ENCODE measurements at places on chromosomes 5 and 9.

GRCh38 chr9:28487561-28487960 lies 914.3 kb upstream of the C9orf72 start:
- no peak for DNase-seq

DNA sequence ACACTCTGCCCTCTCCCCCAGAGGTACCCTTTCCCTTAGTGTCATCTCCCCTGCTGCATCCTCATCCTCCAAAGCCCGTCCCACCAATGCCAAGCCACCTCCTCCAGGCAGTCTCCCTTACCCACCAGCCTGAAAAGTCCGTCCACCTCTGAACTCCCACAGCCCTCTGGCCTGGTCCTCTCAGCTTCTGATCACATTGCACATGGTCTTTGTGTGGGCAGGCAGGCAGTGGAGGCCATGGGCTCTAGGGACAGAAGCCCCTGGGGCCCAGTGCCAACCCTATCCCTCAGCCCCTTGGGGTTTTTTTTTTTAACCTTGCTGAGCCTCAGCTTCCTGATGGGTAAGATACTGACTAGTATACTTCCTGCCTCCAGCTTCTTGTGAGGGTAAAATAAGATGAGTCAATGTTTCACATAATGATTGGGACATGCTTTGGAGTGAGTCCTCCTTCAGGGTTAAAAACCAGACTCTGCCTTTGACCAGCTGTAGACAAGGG lies 19.4 kb downstream of the CSF1R start:
- no peak for DNase-seq

DNA sequence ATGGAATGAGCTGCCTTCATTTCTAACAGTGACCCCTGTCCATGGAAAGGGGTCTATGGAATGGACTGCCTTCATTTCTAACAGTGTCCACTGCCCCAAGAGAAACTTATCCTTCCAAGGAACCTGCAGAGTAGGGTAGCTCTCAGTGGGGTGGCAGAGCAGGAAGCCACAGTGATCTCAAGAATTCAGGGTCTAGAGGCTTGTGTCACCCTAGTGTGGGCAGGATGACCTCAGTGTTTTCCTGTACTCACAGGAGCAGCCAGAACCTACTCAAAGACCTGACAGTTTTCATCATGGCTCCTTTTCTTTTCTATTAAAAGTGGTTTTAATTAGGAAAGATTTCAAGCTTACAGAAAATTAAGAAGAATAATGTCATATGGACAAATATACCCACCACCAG lies 27.5 kb downstream of the SEC61B start:
- DNase-seq, result no peak

GRCh38 chr9:112341730-112342129 lies 8.3 kb upstream of the PTBP3 start:
- no peak for DNase-seq

DNA sequence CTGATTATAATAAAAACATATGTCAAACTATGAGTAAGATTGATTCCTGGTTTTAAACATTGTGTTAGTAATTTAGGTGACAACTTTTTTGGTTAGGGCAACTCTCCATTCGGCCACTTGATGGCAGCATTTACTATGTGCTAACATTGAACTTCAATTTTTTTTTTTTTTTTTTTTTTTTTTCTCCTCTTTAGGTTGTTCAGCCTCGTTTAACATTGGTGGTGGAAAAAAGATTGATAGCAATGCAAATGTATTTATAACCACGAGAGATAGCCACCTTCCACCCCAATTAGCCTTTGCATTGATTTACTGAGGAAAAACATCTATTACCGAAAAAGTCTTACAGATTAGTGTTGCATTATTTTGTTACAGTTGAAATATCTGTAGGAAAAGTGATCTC lies 159.1 kb downstream of the CSNK1G3 start:
- DNase-seq, result peak; percentile 12

- no peak for DNase-seq
Observed at GRCh38 chr5:92402956-92403702, 1020.0 kb upstream of the ARRDC3 start.

DNA sequence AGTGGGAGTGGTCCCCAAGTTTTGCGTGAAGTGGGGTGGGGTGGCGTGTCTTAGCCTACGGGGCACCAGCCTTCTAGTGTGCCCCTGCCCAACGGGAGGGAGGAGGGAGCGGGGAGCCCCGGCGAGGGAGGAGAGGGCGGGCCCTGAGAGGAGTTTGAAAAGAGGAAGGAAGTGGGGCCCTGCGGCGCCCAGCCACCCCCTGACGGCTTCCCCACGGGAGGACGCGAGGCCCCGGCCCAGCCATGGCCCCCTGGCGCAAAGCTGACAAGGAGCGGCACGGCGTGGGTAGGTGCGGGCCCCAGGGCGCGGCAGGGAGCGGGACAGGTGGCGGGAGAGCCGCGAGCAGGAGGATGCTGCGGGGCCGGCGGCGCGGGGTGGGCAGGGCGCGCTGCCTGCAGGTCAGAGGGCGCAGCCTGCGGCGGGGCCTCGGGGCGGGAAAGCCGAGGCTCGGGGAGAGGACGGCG lies at the start of gene DOCK2:
DOCK2 (plus strand) TSS at position 191 of the 464 bp plus-strand sequence; CDS start at position 243, 52 bp downstream.
- DNase-seq, result no peak

DNA sequence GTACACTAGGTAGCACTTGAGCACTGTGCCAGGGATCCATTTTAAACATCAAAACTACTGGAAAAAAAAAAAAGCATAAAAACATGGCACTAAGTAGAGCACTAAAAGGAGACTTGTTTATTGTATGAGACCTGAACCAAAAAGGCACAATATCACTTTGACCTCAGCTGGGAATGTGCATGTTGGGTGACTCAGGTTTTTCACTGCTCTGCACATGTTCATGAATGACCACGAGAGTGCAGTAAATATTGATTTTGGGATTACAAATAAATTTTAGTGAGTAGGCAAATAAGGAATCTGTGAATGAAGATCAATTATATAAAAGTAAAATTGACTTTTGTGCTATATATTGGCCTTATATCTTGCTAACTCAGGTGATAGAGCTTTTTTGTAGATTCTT lies 11.8 kb downstream of the RMI1 start:
- DNase-seq, result no peak

DNA sequence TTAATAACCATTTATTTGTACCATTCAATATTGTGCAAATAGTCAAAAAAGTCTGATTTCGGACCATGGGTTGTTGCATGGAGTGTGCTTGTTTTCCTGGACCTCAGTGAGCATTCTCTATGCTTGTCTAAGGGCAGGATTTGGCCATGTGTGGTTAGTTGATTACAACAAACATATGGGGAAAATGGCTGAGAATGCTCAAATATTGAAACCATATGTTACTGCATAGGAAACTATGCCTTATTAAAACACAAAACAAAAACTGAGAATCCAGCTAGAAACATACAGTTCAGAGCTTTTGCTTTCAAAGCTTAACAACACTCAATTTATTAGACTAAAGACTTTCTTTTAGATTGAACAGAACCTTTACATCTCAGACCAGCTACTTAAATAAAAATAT lies 928.3 kb downstream of the NR2F1-AS1 start:
- no peak for DNase-seq

DNA sequence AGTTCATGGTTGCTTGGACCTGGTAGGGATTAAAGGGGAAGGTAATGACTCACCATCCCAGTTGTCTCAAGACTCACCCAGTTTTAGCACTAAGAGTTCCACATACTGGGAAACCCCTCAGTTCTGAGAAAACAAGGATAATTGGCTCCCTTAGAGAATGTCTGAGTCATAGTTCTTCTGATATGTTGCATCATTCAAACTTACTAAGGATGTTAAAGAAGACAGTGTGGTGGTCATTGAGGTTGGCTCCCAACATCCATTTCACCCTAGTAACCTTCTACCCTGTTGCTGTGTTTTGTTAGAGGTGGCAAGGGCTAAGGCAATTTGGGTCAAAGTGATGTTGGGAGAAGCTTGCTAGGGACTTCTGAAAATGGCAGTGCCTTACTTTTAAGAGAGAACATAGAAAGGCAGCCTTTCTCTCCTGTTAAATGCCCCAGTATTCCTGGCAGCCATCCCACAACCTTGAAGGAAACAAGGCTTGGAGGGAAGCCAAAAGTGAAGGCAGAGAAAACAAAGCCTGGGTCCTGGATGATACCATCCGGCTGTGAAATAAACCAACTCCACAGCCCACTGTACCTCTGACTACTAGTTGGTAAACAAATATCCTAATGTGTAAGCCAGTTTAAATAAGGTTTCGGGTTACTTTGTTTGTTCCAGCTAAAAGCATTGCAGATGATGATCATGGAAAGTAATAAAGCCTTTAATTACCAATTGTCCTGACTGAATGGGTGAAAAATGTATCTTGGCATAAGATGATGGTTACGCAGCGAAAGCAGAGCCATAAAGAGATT lies 80.4 kb upstream of the ADAMTSL1 start:
- DNase-seq, result peak; percentile 62

DNA sequence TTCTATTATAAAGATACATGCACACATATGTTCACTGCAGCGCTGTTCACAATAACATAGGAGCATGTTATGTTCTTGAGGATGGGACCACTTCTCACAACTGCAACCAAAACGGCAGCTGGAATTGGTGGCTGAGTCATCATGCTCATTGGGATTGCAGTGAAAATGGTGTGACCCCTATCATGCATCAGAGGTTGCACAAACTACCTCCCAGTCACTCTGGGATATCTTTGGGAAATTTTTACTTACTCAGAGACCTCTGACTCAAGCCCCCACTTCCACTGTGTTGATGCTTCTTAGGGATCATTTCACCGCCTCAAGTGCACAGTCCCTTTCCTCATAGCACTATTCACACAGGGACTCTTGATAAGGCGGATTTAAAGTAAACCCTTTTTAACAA lies 474.1 kb downstream of the BNC2 start:
- no peak for DNase-seq

DNA sequence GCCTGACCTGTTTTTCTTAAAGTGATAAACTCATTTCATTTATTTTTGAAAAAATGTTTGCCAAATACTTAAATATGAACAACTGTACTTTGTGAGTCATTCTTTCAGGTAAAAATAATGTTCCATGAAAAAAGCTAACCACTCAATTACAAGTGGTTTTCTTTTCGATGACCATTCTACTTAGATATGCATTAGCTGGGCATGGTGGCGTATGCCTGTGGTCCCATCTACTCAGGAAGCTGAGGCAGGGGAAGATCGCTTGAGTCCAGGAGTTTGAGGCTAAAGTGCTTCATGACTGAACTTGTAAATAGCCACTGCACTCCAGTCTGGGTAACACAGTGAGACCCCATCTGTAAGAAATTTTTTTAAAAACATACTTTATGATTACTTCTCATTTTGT lies 4.0 kb upstream of the WDR70 start:
- DNase-seq, result no peak

GRCh38 chr9:77765781-77766259 lies 117.7 kb upstream of the GNA14 start:
- no peak for DNase-seq

DNA sequence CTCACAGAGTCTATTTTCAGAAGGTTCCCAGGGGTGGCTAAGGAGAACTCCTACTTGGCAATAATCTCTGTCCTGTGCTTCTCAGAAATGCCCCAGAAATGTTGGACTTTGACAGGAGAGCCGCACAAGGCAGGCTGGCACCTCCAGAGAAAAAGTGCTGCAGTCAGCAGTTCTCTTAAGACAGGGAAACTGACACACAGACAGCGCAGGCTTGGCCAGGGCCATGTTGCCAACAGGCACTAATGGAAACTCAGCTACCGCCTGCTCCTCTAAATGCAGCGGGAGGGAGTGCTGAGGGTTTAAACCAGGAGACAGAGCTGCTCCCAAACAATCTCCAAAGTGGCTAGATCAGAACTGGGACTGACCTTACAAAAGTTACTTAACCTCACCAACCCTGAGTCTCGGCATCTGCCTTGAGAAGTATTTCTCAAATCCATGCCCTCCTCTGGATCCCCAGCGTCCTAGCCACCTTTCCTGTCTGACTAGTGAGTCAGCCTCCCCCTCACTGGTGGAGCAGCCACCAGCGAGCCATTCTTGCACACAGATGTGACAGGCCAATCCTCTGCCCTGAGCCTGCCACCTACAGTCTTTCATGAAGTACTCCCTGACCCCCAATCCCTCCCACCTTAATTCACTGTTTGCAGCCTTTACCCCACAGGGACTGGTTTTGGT lies 186.4 kb downstream of the CDK5RAP2 start:
- no peak for DNase-seq

- DNase-seq, result no peak
Observed at GRCh38 chr5:98504505-98504904, 269.0 kb upstream of the RGMB start.

DNA sequence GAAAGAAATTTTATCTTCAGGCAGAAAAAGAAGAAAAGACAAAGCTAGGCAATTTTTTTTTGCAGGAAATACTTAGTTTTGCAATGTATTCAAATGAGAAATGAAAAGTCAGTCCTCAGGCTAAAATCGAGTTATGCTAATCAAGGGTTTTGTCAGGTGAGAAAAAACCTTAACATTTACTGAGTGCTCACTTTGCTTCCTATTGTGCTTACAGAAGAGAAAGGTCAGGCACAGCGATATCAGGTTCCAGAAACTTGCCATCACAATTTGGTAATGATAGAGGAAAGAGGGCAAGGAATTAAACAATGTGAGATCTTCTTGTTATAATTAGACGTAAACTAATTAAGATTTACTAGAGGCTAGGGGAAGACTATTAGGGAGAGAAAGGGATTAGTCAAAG lies 431.7 kb upstream of the CTNND2 start:
- no peak for DNase-seq

DNA sequence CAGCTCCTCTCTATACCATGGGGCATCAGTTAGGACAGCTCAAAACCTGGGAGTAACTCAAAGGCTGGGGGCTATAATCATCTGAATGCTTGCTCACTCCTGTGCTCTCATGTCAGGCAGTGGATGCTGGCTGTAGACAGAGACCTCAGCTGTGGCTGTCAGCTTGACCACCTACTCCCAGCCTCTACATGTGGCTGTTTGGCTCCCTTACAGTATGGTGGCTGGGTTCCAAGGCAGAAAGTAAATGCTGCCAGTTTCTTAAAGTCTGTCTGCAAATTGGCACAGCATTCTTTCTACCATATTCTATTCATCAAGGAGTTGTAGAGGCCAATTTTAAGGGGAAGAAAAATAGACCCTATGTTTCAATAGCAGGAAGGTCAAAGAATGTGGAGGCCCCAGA lies 66.9 kb downstream of the TMC1 start:
- DNase-seq, result no peak

DNA sequence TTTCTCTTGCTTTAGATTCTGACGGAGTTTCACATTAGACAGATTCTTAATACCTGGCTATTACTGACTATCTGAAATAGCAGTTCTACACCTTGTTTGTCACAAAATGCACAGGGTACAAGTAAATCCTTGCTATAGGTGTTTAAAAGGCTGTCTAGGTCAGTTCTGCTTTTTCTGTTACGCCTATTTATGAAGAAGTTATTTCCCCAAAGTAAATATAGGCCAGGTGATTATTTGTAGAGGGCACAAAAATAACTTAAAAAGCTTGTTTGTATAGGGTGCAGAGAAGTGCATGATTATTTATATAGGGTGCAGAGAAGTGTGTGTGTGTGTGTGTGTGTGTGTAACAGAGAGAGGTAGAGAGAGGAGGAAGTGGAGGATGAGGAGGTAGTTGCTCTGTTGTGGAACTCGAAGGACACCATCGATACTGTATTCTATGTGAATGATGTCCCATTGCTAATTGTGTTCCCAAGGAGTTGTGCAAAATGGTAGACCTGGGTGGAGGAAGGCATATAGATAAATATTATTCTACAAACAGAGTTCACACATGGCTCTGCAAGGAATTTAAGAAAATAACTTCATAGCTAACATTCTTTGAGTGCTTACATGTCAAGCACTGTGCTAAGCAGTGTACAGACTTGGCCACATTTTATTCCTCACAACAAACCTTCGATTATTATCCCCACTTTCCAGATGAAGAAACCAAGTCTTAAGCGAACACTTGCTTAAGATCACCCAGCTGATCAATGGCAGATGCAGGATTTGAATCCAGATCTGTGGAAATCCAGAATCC lies 96.3 kb upstream of the EQTN start:
- no peak for DNase-seq

- peak; percentile 82 for DNase-seq
Observed at GRCh38 chr5:177494346-177495195, 2.8 kb downstream of the PDLIM7 start.

Data from ovary (tissue), 10 donors.